Type B pancreatic cell (in vitro differentiated cells): ENCODE measurements at places on chromosomes 6 and 20. TPM values are rescaled to one million over a fixed set of nuclear protein-coding genes. Genes with fewer than 3 reads are reported as not detected.

The SLC35D3 gene
- 0.41 and 0.50 TPM in 2 replicates for total RNA-seq

The MCCD1 gene
- not detected in 2 replicates for total RNA-seq

The TRAPPC3L gene
- 0.27 and 0.31 TPM in 2 replicates for total RNA-seq

The ZFAND3 gene
- 66.9 and 69.0 TPM in 2 replicates for total RNA-seq

The PDE10A gene
- total RNA-seq: 6.6 and 10.8 TPM in 2 replicates

The ID4 gene
- 83.6 and 90.9 TPM in 2 replicates for total RNA-seq

The NFATC2 gene
- total RNA-seq: 4.8 and 9.5 TPM in 2 replicates

The PI16 gene
- not detected in 2 replicates for total RNA-seq

The SLC22A23 gene
- total RNA-seq: 36.6 and 52.7 TPM in 2 replicates

The ZC3H12D gene
- 0.58 and 0.98 TPM in 2 replicates for total RNA-seq

The TGM3 gene
- total RNA-seq: 1.4 and 1.5 TPM in 2 replicates

The VSX1 gene
- not detected in 2 replicates for total RNA-seq

The SLC16A10 gene
- total RNA-seq: 16.9 and 25.6 TPM in 2 replicates

The RAB44 gene
- total RNA-seq: 0.07 TPM in 1 of 2 replicates, not detected in the other

The IL17A gene
- 0.17 TPM in 1 of 2 replicates, not detected in the other for total RNA-seq

The SLC23A2 gene
- 16.4 and 19.6 TPM in 2 replicates for total RNA-seq

The BMP7 gene
- total RNA-seq: 115 and 287 TPM in 2 replicates

The RSPO4 gene
- 0.19 and 2.4 TPM in 2 replicates for total RNA-seq

The ENPP5 gene
- 4.2 and 6.6 TPM in 2 replicates for total RNA-seq

The RAB23 gene
- 9.4 and 17.4 TPM in 2 replicates for total RNA-seq

The TRIM10 gene
- 0.17 TPM in 1 of 2 replicates, not detected in the other for total RNA-seq

The FKBP1A gene
- 149 and 177 TPM in 2 replicates for total RNA-seq

The SLC22A3 gene
- 0.52 and 0.87 TPM in 2 replicates for total RNA-seq

The BNIP5 gene
- 1.4 and 2.1 TPM in 2 replicates for total RNA-seq

The GGTLC1 gene
- total RNA-seq: not detected in 2 replicates

The TINAG gene
- 0.33 TPM in 1 of 2 replicates, not detected in the other for total RNA-seq
